ENCODE measurements at places on chromosomes 2 and 18.

DNA sequence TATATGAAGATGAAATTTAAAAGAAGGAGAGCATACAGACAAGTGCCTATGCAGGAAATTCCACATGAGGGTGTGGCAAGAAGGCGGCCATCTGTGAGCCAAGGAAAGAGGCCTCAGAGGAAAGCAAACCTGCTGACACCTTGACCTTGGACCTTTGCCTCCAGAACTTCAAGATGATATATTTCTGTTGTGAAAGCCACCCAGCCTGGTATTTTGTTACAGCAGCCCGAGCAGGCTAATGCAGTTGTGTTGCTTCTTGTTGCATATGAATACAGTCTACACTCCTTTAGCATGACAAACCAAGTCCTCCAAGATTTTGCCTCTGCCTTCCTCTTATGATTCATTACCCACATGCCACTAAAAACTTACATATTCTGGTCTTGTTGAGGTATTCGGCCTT is 374.8 kb upstream of the TRIB2 start:
- DNase-seq, result no peak

DNA sequence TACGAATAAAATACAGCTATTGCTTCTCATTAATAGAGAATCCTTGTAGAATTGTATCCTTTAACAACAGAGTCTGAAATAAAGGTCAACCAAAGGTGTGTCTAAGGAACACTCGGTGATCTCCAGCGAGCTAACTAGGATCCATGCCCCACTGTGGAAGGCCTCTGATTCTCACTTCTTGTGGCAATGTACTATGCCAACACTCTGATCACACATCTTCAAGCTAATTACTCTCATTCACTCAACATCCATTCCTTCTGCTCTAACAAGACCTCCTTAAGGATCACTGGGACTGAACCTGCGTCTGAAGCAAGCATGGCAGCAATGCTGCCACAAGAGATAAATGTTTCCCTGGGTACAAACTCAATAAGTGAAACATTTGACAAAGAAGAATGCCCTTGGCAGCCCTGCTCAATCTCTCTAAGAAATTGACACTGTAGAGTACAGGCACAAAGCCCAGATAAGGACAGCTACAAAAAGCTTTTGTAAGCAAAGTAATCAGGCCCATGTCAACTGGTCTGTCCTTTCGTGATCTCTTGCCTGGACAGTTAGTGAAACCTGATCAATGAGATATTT is 74.6 kb upstream of the PARD3B start:
- DNase-seq, result no peak

DNA sequence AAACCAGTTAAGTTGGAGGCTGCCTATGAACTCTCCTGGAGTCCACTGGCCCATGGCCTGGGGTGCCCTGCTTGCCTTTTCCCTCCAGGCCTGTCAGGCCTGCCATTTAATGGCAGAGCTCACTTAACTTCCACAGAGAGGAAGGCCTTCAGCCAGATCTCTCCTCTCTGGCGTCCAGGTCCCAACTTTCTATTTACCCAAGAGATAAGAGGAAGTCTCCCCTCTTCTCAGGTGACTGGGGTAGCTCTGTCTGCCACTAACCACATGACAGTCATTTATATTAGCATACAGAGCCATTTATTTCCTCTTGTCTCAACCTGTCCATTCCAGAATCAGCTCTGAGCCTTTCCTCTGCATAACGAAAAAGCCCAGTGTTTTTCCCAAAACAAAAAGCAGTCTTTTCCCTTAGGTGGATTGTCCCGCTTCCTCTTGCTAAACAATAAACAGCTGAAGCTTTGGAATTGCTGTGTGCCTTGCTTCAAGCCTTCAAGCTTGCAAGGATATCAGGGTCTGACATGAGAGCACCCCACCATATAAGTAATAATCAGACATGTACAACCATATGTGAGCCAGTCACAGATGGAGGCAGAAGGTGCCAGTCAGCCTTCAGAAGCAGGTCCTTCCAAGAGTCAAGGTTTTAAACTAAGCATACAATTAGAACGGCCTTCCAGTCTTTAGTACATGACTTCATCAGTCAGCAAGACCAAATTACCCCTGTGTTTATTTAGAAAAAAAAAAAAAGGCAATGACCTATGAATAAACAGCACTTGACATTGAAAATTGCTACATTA is 71.2 kb upstream of the STPG4 start:
- no peak for DNase-seq

- peak; percentile 75 for DNase-seq
Measured at GRCh38 chr2:50066873-50067272, 912.6 kb upstream of the FSHR start.
